ENCODE measurements at places on chromosomes 1 and 21. TPM values are rescaled to one million over a fixed set of nuclear protein-coding genes. Genes with fewer than 3 reads are reported as not detected.
A peak's percentile ranks its signal among the peaks of the same experiment; 100 is the strongest.

Gene TM2D1
- polyA plus RNA-seq, result 47.0 TPM

Gene KANK4
- not detected for polyA plus RNA-seq

Gene C1orf94
- polyA plus RNA-seq, result not detected

Gene GBP5
- polyA plus RNA-seq, result 74.4 TPM

Gene HSD3B2
- not detected for polyA plus RNA-seq

Gene KRTAP13-1
- not detected for polyA plus RNA-seq

Gene ALPL
- not detected for polyA plus RNA-seq

Gene OLIG2
- polyA plus RNA-seq, result not detected

Gene TINAGL1
- not detected for polyA plus RNA-seq

- no peak for DNase-seq
- no peak overlapping the region for H3K27ac ChIP-seq
- no peak overlapping the region for H3K4me3 ChIP-seq
- H3K4me1 ChIP-seq, result no peaks in the 10 kb centered on the region
- no peaks in the 10 kb centered on the region for H3K36me3 ChIP-seq
- H3K27me3 ChIP-seq, result no peaks in the 10 kb centered on the region
Measured at GRCh38 chr1:17567582-17567981, 28.1 kb downstream of the ARHGEF10L start.

- no peaks in the 10 kb centered on the region for H3K36me3 ChIP-seq
- H3K27ac ChIP-seq, result no peak overlapping the region
Measured at GRCh38 chr1:215188302-215188950, 105.9 kb downstream of the KCNK2 start.

GRCh38 chr1:24803987-24804530, 58.8 kb downstream of the CLIC4 start:
- H3K4me3 ChIP-seq, result no peak overlapping the region
- no peaks in the 10 kb centered on the region for H3K4me1 ChIP-seq
- DNase-seq, result no peak

DNA sequence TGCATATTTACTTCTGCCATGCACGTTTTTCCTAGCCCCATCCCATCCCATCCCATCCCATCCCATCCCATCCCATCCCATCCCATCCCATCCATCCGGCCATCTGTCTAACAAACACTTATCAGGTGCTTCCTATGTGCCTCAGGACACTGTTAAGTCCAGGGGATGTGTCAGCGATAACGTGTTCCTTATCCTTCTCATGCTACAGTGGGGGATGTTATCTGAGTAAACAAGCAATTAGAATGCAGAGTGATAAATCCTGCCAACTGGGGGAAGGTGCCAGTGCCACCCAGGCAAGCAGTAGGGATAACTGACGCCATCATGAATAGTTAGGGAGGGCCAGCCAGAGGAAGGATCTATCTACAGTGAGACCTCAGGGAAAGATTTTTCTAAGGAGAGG, 304.2 kb downstream of the CAMTA1 start:
- no peak overlapping the region for H3K27ac ChIP-seq
- peaks cover 2% of the 10 kb centered on the region for H3K27me3 ChIP-seq

- peaks cover 4% of the 10 kb centered on the region for H3K27me3 ChIP-seq
- DNase-seq, result no peak
- H3K36me3 ChIP-seq, result peaks cover 14% of the 10 kb centered on the region
- peaks cover 40% of the 10 kb centered on the region for H3K4me1 ChIP-seq
Measured at GRCh38 chr1:169796274-169796810, 1.6 kb upstream of the METTL18 start.

GRCh38 chr1:86912281-86912900, 1.5 kb downstream of the SELENOF start:
- DNase-seq, result no peak
- H3K27me3 ChIP-seq, result no peaks in the 10 kb centered on the region
- no peaks in the 10 kb centered on the region for H3K36me3 ChIP-seq
- H3K27ac ChIP-seq, result peak overlapping the region; percentile 49

DNA sequence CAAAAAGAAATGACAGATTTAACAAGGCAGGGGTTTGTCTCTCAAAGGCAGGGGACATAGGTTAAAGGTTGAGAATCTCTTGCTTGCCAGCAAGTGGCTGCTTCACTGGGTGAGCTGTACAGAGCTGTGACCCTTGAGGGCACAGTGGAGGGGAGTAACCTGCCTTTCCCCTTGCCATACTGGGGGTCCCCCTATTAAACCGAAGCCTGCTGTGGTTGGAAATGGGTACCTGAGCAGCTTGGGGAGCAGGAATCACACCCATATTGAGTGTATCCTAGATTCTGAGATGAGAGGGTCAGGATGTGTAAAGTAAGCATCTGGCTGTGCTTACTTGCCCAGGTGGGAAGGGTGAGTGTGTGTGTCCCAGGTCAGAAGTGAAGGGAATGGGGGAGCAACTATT, 31.8 kb downstream of the WNT4 start:
- no peak for DNase-seq
- no peak overlapping the region for H3K4me3 ChIP-seq
- H3K4me1 ChIP-seq, result peaks cover 78% of the 10 kb centered on the region
- H3K27ac ChIP-seq, result peak overlapping the region; percentile 45
- H3K36me3 ChIP-seq, result peaks cover 4% of the 10 kb centered on the region
- no peaks in the 10 kb centered on the region for H3K27me3 ChIP-seq

DNA sequence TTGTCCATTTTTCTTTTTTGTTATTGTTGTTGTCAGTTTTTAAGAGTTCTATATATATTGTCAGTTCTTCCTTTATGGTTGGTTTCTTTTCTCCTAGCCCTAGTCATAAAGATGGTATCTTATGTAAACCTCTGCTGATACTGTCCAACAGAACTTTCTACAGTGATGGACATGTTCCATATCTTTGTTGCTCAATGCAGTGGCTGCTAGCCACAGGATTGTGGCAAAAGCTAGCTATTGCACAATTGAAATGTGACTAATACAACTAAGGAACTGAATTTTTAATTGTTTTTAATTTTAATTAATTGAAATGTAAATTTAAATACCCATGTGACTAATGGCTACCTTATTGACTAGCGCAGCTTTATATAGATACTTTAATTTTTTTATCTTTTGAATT, 411.8 kb upstream of the PTBP2 start:
- H3K27ac ChIP-seq, result no peak overlapping the region
- no peak for DNase-seq
- H3K27me3 ChIP-seq, result no peaks in the 10 kb centered on the region
- H3K4me3 ChIP-seq, result no peak overlapping the region
- H3K36me3 ChIP-seq, result no peaks in the 10 kb centered on the region

GRCh38 chr21:42735061-42735460, 81.6 kb downstream of the PDE9A start:
- DNase-seq, result no peak
- peaks cover 50% of the 10 kb centered on the region for H3K4me1 ChIP-seq
- H3K4me3 ChIP-seq, result peak overlapping the region; percentile 74
- no peaks in the 10 kb centered on the region for H3K36me3 ChIP-seq

DNA sequence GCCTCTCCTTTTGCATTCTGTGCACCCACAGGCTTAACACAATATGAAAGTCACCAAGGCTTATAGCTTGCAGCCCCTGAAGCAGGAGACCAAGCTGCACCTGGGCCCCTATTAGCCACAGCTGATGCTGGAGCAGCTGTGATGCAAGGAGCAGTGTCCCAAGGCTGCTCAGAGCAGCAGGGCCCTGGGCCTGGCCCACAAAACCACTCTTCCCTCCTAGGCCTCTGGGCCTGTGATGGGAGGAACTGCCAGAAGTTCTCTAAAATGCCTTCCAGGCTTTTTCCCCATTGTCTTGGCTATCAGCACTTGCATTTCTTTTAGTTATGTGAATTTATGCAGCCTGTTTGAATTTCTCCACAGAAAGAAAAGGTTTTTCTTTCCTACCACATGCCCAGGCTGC, 89.5 kb upstream of the KCTD3 start:
- peaks cover 1% of the 10 kb centered on the region for H3K27me3 ChIP-seq
- no peak for DNase-seq

DNA sequence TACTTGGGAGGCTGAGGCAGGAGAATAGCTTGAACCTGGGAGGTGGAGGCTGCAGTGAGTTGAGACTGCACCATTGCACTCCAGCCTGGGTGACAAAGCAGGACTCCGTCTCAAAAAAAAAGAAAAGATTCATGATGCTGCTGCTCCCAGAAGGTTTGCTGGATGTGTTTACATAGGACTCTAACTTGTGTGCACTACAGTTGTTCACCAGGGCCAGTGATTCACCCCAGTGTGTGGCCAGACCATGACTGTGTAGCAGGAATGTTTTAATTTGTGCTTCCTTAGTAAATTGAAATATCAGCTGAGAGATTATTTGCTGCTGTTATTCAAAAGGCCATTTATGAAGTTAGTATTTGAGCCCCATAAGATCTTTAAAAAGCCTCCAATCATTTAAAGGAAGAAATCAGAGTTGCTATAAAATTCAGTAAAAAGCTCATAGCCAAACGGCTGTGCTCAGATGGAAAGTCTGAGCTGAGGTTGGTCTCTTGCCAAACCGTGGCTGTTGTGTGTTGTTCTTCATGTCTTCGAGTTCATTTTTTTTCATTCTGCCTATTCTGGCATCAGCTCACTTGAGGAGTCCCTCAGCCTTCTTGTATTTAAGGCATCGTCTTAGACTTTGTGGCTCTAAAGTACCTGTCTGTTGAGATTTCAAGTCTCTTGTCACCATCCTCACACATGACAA, 18.1 kb upstream of the PGD start:
- H3K27me3 ChIP-seq, result peaks cover 4% of the 10 kb centered on the region
- no peak for DNase-seq
- no peaks in the 10 kb centered on the region for H3K4me1 ChIP-seq
- no peak overlapping the region for H3K27ac ChIP-seq

DNA sequence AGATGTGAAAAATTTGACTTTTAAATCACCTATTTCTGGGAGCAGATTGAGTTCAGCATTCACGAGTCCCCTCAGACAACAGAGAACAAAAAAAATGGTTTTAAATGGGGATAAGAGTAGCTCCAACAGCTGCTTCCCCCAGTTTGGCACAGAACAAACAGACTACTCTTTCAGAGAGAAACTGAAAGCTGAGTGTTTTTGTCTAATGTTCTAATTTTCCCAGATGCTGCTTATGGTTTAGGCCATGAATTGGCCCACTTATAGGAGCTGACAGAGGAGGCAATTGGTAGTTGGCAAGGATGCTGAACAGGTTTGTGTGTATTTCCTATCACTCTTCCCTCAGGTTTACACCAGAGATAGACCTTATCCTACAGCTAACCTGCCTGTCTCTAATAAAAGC, 1637.4 kb upstream of the PRMT6 start:
- H3K4me3 ChIP-seq, result no peak overlapping the region
- H3K36me3 ChIP-seq, result no peaks in the 10 kb centered on the region
- no peak overlapping the region for H3K27ac ChIP-seq
- H3K4me1 ChIP-seq, result no peaks in the 10 kb centered on the region
- no peaks in the 10 kb centered on the region for H3K27me3 ChIP-seq

DNA sequence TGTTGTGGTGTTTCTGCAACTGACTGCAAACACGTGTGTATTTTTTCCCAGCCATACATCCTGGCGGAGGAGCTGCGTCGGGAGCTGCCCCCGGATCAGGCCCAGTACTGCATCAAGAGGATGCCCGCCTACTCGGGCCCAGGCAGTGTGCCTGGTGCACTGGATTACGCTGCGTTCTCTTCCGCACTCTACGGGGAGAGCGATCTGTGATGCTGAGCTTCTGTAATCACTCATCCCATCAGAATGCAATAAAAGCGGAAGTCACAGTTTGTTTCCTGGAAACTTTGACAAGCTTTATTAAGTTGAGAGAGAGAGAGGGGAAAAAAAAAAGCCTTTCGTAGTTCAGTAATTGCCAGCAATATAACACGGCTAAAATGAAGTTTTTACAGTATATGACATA, 32.7 kb upstream of the MTR start:
- peaks cover 2% of the 10 kb centered on the region for H3K27me3 ChIP-seq
- no peak overlapping the region for H3K4me3 ChIP-seq
- no peak overlapping the region for H3K27ac ChIP-seq

DNA sequence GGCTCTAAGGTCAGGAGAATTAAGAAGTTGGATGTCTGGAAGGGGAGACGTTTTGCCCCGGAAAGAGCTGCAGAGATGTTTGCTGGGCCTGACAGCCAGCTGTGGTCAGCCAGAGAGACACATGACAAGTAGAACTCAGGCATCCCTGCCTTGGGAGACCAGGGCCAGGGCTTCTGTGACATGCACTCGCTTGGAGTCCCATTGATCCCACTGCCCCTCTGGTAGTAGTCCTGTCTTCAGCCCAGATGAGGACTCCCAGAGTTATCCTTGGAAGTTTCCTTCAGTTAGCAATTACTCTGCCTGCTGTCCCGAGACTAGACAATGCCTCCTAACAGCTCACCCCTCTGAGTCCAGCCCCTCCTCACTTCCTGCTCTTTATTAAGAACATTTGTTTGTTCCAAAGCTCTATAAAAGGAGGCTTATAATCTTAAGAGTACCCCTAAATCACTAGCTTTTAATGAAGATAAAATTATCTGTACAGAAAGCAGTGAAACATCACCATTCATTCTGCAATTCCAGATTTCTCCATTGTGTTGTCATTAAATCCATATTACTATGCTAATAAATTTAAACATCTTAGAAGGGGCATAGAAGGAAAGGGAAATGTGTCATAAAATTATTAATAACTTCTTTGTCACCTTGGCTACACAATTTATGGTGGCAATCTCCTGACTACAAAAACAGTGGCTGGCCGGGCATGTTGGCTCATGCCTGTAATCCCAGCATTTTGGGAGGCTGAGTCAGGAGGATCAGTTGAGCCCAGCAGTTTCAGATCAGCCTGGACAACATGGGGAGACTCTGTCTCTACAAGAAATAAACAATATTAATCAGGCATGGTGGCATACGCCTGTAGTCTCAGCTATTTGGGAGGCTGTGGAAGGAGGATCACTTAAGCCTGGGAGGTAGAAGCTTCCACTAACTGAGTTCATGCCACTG, 94.2 kb downstream of the KCNK1 start:
- H3K27me3 ChIP-seq, result no peaks in the 10 kb centered on the region
- no peak for DNase-seq
- no peak overlapping the region for H3K4me3 ChIP-seq
- no peaks in the 10 kb centered on the region for H3K4me1 ChIP-seq

DNA sequence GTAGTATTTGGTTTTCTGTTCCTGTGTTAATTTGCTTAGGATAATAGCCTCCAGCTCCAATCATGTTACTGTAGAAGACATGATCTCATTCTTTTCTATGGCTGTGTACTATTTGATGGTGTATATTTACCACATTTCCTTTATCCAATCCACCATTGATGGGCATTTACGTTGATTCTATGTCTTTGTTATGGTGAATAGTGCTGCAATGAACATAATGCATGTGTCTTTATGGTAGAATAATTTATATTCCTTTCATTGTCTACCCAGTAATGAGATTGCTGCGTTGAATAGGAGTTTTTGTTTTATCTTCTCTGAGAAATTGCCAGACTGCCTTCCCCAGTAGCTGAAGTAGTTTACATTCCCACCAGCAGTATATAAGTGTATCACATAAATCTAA, 538.8 kb downstream of the LRRIQ3 start:
- no peaks in the 10 kb centered on the region for H3K27me3 ChIP-seq
- DNase-seq, result no peak
- H3K4me1 ChIP-seq, result no peaks in the 10 kb centered on the region
- H3K27ac ChIP-seq, result no peak overlapping the region

DNA sequence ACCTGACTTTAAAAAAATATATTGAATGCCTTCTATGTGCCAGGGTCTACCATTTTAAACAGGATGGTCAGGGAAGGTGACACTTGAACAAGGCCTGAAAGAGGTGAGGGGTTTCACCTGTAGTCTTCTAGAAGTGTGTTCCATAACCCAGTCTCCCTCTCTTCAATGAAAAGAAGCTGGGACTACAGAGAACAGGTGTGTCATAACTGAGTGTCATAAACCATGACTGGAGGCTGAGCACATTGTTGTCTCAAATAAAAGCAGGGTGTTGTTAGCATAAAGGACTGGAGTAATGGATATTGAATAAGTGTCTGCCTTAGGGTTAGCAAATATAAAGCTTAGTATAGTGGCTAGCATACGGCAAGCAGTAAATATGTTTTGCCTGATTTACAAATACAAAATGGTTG, 65.4 kb downstream of the SYDE2 start:
- H3K4me3 ChIP-seq, result no peak overlapping the region
- peaks cover 3% of the 10 kb centered on the region for H3K27me3 ChIP-seq
- no peaks in the 10 kb centered on the region for H3K36me3 ChIP-seq
- no peaks in the 10 kb centered on the region for H3K4me1 ChIP-seq
- no peak for DNase-seq
- no peak overlapping the region for H3K27ac ChIP-seq

All from immature natural killer cell (primary cell).